ENCODE measurements at places on chromosomes 1 and 21. TPM values are rescaled to one million over a fixed set of nuclear protein-coding genes. Genes with fewer than 3 reads are reported as not detected.

The LCA5L gene
- 3.1 TPM for total RNA-seq

The LAMC2 gene
- 5.0 TPM for total RNA-seq

DNA sequence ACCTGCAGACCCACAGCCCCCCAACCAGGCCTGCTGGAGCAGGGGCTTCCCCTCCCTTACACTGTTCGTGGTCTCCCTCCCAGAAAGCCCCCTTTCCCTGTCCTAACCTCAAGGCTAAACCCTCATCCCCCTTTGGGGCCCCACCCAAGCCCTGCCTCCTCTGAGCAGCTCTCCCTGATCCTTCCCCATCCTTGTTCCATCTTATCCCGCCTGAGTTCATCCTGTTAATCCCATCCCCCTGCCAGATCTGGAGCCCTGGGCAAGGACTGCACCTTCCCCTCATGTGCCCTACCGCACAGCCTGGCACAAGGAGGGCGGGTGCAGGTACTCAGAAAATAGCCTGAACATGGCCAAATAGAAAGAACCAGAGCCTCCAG, 6.9 kb upstream of the TNNT2 start:
- no peak for DNase-seq

DNA sequence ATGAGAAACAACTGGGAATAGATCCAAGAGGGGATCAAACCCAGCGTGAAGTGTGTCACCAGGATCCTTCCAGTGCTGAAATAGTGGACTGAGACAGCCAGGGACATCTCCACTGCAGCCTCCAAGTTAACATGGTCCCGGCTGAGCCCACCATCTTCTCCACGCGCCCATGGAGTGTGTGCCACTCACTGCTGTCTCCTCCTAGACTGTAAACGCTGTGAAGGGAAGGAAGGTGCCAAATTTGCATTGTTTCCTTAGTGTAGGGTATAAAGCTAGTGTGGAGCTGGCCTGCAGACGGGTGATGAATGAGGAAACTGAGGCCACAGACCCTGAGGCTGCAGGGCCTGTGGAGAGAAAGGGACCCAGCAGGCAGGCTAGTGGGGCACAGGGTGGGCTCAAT, 183.6 kb downstream of the FOXD2 start:
- no peak for DNase-seq

The GBP1 gene
- 37.8 TPM for total RNA-seq

- DNase-seq: no peak
Measured at GRCh38 chr1:82901561-82901960, 1097.4 kb downstream of the TTLL7 start.

DNA sequence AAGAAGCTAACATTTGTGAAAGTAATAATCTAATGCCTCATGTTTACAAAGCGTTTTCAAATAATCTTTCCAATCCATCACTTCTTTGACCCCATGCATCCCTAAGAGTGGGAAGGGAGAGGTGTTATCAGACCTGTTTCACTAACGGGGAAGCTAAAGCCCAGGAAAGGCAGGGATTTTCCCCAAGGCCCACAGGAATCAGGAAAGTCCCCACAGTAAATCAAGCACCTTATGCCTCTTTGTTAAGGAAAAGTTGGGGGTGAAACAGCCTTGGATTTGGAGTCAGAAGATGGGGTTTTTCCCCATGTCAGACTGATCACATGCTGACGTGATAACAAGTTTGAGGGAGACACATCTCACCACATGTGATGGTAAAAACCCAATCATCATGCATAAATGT, 20.0 kb upstream of the ANGPTL7 start:
- DNase-seq: no peak

The FCRLB gene
- total RNA-seq: 0.82 TPM

The OR2T29 gene
- not detected for total RNA-seq

DNA sequence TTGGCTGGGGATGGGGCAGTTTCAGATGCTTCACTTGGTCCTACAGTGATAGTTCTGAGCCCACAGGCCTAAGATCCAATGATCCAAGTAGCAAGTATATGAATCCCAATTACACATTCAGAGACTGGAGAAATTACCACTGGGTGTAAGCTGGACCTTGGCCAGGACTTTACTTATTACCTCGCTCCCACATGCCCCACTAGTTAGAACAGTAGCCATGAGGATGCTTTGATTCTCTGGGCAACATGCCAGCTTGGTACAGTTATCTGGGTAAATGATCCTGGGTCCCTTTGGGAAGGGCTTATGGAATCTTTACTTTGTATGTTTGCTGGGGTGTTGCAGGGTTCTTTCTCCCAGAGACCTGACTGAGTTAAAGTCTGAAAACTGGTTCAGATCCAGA, 5.0 kb upstream of the FCAMR start:
- DNase-seq: no peak

DNA sequence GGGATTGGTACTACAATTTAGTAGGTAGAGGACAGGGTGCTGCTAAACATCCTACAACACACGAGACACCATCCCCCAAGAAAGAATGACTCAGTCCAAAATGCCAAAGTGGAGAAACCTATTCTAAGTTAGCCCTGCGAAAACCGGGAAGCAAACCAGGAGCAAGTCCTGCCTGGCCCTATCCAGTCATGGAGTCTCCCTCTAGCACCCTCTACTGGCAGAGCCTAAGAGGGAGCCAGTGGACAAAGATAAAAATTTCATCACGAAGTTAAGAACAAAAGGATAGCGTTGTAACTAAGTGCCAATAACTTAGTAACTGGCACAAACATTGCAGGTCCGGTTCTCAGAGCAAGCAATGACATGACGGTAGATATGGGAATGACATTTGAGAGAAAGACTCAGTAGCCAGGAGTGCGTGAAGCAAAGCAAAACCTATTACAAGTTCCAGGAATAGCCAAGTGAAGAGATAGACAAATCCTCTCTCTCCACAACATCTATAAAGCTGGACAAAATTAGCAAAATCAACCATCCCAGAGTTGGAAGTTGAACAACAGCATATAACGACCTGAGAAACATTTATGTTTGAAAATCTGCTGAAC, 383.5 kb downstream of the OMA1 start:
- peak; percentile 66 for DNase-seq

- no peak for DNase-seq
Measured at GRCh38 chr1:212053993-212054392, 18.4 kb downstream of the DTL start.

DNA sequence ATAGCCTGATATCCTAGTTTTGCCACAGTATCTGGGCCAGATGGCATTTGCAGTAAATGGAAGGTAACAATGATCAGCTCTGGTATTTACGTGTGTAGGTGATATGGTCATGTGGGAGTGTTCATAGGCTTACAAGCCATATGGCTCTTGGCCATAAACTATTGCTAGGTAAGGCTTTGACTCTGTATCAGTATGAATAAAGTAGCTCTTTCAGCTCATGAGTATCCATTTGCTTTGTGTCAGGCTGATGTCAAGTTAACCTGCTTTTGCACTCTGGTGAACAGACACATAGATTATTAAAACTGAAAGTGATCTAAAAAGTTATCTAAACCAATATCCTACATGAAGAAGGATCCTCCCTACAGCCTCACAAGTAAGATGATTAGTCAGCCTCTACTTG, 69.0 kb downstream of the DDR2 start:
- DNase-seq: no peak

The FAF1 gene
- 53.9 TPM for total RNA-seq

- DNase-seq: no peak
Measured at GRCh38 chr1:178664278-178664677, 60.8 kb upstream of the RALGPS2 start.

- no peak for DNase-seq
Measured at GRCh38 chr1:228968891-228969606, 233.8 kb downstream of the RHOU start.

The TBX15 gene
- total RNA-seq: under 0.01 TPM

DNA sequence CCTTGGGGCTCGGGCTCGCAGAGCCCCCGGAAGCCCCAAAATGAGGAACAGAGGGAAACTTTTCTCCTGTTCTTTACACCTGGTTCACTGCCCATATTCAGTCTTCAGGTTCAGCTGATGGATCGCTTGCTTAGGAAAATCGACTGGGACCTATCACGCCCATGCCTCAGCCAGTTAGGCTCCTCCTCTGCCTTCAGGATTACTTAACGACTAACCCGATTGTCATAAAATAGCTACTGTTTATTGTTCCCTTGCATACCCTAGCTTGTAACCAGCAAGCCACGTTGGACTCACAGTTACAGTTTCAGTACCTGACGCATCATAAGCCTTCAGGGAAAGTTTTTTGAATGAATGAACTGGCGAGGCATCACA, 692 bp downstream of the TARDBP start:
- no peak for DNase-seq

DNA sequence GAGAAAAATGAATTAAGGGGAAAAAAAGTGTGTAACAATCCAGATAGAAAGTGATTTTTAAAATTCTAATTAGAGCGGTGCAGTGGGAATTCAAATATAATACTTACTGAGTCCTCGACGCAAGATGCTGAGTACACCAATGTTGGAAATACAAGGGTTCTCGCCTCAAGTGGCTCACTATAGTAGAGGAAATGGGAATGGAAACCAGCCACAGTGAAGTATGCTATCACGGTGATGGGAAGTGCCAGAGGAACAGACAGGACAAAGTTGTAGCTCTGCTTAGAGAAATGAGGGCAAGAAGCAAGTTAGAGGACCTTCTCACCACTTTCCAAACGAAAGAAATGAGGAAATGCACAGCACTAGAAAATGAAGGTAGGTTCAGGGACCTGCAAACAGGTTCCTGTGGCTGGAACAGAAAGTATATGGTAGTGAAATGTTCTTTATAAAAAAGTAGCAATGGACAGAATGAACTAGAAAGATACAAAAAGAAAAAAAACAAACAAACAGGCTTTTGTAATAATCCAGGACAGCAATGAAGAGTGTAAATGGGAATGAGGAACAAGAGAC, 13.5 kb downstream of the EGLN1 start:
- DNase-seq: no peak

The SYT14 gene
- total RNA-seq: 0.27 TPM

The ZNF593OS gene
- not detected for total RNA-seq

The RLF gene
- total RNA-seq: 22.8 TPM

- DNase-seq: no peak
Measured at GRCh38 chr21:31176080-31176551, 137.8 kb upstream of the KRTAP19-8 start.

The CCDC181 gene
- 0.95 TPM for total RNA-seq

The SLAMF9 gene
- total RNA-seq: not detected

DNA sequence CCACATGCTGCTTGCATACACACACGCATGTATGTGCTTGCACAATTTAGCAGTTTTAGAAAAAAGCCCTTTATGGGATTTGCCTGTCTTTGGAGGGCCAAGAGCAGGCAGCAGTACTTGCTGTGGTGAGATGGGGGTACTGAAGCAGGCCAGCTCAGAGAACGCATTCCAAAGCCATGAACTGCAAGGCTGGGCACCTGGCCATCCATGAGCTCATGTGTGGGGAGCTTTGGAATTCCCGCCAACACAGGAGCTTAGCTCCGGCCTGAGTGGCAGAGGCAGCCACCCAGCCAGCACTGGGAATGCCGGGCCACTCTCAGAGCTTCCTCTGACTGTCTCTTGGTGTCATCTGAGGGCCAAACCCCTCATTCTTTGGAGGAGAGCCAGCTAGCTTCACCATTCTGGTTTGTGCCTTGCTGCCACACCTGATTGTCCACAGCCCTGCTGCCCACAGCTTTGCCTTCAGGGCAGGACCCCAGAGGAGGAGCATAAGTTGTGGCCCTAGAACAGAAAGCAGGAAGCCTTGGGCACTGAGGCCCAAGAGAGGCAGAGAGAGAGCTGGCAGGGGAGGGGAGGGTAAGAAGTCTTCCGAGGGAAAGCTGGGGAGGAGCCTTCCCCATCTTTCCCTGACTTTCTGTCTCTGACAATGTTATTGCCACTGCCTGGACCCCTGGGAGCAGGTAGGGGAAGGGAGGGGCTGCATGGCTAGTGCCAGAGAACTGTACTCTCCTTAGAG, 92.1 kb upstream of the POU3F1 start:
- DNase-seq: peak; percentile 91

DNA sequence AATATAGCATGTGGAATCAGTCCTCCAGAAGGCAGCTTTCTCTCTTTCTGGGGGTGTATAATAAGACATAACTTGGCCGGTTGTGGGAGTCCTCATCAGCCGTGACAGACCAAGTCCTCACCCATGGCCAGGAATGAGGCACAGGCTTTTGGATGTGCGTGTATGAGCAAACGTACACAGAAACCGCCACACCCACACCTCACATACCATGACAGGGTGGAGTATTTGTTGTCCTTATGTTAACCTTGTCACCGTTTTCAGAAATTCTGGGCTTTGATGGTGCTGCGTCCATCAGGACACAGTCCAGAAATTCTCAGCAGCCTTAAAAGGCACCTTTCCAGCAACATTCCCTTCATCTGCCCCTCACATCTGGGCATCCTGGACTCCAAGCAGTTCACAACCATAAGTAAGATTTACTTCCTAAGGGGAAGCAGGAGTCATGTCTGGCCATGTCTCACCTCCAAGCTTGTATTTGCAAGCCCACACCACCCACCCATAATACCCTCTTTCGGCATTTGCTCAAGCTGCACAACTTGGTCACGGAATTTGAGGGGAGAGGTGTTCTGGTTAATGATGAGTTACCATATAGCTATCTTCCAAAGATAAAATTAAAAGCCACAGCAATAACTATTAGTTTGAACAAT, 12.4 kb downstream of the C1orf116 start:
- no peak for DNase-seq

The IRF6 gene
- total RNA-seq: 0.41 TPM

DNA sequence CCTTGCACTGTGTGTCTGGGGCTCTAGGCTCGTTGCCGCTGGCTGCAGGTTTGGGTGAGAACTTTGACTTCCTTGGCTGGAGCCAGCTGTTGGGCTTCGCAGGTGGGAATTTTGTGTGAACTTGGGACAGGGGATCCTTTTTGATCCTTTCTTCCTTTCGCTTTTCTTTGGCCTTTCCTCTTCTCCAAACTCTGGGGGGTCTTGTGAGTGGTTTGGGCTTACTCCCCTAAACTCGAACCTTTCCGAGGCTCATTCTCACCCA, 643 bp downstream of the COQ8A start:
- no peak for DNase-seq

- DNase-seq: no peak
Measured at GRCh38 chr1:4050998-4051397, 150.9 kb upstream of the C1orf174 start.

DNA sequence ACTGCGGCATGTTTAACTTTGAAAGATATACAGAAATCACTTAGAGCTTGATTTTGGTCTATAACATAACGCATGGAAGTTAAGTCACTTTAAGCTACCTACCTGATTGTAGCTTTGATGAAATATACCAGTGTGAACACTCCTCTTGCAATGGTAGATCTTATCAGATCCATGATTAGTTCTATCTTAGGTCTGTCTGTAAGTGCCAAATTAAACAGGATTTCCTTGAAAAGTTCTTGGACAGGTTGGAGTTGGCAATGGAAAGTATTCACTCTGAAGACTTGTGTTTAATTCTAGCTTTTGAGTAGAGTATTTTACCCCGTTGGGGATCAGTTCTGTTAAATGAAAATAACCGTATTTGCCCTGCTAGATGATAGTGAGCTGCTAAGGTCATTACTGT, 4.1 kb upstream of the ADGRL4 start:
- no peak for DNase-seq

GRCh38 chr1:53275566-53275965, 37.2 kb upstream of the MAGOH start:
- DNase-seq: peak; percentile 26

- no peak for DNase-seq
Measured at GRCh38 chr1:173269490-173270230, 62.5 kb upstream of the TNFSF4 start.

The MYOM3 gene
- under 0.01 TPM for total RNA-seq

The CA6 gene
- total RNA-seq: not detected

Data from sigmoid colon (tissue), 7 donors.